ENCODE measurements at places on chromosomes 2 and 18. TPM values are rescaled to one million over a fixed set of nuclear protein-coding genes. Genes with fewer than 3 reads are reported as not detected.
A peak's percentile ranks its signal among the peaks of the same experiment; 100 is the strongest.

TTL gene
- 22.9 TPM for total RNA-seq

DNA sequence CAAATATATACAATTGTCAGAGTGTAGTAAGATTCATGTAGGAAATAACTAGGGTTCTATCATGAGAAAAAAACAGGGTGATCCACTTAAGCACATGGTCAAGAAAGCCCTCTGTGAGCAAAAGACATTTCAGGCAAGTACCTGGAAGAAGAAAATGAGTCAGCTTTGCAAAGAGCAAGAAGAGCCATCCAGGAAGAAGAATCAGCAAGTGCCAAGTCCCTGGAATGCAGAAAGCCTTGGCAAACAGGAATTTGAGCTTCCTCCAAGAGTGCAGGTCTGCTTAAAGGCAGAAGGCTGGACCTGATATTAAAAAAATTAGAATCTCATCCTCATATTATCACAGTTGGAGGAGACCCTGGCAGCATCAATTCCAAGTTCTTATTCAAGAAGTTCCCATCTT is 188.5 kb upstream of the CELF4 start:
- DNase-seq = no peak

TRIM43 gene
- not detected for total RNA-seq

DNA sequence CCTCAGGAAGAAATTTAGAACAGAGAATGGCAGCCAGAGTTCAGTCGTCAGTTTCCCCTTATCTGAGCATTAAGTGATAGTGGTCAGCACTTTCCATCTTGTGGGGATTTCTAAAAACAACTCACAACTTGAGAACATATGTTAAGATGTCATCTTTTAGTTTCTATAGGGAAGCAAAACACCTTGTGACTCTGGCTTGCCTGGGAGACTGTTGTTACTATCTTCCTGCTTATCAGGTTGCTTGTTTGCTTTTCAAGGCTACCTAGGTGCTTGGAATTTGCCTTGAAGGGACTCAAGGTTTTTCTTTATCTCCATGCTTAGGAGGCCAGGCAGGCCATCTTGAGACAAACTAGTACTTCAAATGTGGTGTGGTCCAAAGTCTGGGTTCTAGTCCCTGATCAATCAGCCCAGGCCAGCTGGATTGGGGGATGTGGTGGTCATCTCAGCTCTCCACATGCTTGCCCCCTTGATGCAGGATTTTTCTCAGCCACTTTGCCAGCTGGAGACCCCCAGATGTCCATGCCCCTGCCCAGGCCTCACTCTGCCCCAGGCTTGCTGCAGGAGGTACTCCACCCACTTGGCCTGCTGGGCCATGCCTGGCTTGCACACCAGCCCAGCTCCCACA is 125.9 kb downstream of the LYPD1 start:
- DNase-seq = peak; percentile 51

DNA sequence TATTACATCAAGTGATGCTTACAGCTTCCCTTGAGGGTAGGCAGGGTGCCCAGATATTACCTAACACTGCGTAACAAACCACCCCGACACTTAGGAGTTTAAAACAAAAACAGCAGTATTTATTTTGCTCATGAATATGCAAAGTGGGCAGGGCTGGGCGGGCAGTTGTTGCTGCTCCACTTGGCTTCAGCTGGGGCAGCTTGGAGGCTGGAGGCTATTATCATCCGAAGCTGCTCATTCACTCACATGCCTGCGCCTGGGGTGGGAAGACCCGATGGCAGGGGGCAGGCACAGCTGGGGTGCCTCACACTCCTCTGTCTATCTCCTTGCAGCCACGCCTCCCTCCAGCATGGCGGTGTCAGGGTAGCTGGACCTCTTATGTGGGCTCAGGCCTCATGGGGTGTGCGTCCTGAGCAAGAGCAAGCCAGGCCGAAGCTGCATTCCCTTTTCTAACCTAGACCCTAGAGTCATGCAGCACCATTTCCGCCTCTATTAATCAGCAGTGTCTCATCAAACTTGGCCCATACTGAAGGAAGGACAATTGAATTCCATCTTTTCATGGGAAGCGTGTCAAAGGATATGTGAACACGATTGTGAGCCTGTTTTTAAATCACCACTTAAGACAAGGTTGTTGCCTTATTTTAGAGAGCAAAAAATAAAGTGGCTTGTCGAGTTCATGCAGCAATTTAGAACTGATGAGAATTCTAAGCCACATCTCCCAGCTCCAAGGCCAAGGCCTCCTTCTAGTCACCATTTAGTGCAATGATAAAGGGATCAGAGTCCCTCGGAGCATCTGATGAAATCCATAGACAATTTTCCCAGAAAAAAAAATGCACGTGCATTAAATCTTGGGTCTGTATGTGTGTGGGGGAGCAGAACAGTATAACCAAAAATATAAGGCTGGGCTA is 54.9 kb downstream of the SDC1 start:
- DNase-seq = no peak

SLC11A1 gene
- total RNA-seq = 0.72 TPM

GRCh38 chr2:19722531-19722971 is 179.2 kb downstream of the TTC32 start:
- DNase-seq = no peak

- DNase-seq = no peak
Observed at GRCh38 chr2:37625796-37626571, 45.5 kb downstream of the CDC42EP3 start.

GRCh38 chr2:101200676-101201075 is 49.5 kb upstream of the TBC1D8 start:
- DNase-seq = no peak

GRP gene
- 2.6 TPM for total RNA-seq

DNA sequence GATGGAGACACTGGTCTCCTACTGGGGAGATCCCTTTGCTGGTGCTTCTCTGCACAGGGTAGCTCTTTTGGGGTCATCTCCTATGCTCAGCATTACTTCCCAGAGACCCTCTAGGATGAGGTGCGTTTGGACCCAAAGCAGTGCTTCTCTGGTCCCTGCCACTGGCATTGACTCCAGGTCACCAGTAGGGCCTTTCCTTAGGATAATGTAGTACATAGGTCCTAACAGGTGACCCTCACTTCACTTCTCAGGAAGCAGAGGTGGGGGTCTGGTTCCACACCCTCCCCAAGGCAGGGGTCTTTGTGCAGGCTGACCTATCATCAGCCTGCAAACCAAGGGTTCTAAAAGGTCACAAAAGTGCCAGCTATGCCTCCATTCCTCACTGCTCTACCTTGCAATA is 145.8 kb upstream of the HS6ST1 start:
- no peak for DNase-seq

GRCh38 chr2:151029406-151030157 is 232.1 kb downstream of the RBM43 start:
- no peak for DNase-seq

GRCh38 chr2:19141234-19142004 is 217.0 kb downstream of the OSR1 start:
- no peak for DNase-seq

- DNase-seq = no peak
Observed at GRCh38 chr2:199875400-199875799, 24.4 kb upstream of the FTCDNL1 start.

DNA sequence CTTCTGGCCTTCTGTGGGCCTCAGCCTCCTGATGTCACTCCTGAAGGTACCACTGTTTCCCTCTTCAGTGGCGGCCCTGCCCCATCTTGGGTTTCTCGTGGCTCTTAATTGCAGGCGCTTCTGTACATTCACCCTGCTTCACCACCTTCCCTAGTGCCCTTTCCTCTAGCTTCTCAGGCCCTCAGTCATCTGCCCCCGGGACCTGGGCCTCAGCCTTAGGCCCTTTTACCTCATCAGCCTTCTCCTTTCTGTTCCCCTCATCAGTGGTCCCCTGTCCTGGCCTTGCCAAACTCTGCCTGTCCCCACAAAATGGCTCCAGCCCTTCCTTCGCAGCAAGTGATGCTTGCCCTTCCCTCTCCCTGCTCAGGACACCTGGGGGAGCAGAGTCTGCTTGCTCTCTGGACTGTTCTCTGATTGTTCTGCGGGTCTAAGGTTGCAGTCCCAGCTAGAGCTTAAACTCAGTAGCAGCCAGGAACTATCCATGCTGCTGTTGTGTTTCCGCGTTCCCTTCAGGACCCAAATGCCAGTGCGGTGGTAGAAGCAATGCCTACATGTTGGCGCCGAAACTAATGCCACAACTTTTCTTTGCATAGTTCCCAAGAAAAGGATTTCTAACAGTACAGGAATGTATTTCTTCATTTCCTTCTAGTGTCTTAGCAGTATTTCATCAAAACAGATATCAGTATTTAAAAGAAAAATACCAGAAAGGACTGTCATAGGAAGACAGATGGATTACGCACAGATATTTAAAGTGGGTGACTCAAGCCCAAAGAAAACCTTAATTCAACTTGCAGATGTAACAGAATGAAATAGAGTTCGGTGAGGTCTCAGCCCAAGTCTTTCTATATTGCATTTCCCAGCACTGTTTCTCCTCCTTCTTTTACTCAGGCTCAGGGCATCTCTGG is 7.5 kb downstream of the ASB1 start:
- DNase-seq = no peak

DNA sequence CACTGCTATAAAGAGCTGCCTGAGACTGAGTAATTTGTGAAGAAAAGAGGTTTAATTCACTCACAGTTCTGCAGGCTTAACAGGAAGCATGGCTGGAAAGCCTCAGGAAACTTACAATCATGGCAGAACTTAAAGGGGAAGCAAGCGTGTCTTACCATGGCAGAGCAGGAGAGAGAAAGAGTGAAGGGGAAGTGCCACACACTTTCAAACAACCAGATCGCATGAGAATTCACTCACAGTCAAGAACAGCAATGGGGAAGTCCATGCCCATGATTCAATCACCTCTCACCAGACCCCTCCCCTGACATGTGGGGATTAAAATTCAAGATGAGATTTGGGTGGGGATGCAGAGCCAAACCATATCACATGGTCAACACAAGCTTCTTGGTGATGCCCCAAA is 34.7 kb upstream of the CDK5R2 start:
- DNase-seq = no peak

EFHD1 gene
- total RNA-seq = 4.2 TPM

EVA1A gene
- 30.8 TPM for total RNA-seq

CHRNG gene
- not detected for total RNA-seq

DNA sequence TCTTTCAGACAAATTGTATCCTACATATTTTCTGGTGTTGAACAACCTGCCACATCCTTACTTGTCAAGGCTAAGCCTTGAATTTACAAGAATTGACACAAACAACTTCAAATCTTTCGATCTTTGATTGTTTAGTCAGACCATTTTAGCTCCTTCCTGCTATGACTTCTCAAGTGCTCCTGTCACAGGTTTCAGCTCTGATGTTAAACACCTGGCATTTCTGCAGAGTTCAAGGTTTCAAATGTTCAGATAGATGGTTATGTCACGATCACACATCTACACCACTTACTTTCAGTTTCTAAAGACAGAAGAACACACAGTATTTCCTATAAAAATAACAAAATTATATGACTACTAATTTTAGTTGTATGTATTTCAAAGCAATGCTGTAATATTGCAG is 84.0 kb downstream of the RND3 start:
- DNase-seq = no peak

GRCh38 chr2:13481201-13481600 is 764.5 kb downstream of the TRIB2 start:
- no peak for DNase-seq

DNA sequence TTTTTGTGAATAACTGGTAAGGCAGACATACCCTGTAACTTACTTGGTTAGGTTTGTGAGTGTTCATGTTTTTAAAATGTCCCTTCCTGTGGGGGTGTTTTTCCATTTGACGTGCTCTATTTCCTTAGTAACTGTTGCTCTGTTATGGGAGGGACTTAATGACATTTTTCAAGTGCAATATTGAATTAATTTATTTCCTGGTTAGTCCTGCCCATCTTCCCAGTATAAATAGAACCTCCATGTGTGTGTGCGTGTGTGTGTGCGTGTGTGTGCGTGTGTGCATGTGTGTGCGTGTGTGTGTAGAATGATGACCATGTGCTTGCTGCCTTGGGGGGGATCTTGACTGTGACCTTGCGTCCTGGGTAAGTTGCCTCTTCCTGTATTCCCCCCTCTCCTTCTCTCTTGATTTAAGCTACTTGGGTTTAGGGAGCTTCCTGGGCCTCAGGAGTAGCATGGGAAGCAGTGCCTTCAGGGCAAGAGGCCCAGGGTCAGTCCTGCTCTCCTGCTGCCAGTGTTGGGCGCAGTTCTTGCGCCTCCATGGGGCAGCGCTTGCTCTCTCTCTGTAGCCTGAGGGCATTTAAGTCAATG is 163.9 kb downstream of the LDLRAD4 start:
- no peak for DNase-seq

DNA sequence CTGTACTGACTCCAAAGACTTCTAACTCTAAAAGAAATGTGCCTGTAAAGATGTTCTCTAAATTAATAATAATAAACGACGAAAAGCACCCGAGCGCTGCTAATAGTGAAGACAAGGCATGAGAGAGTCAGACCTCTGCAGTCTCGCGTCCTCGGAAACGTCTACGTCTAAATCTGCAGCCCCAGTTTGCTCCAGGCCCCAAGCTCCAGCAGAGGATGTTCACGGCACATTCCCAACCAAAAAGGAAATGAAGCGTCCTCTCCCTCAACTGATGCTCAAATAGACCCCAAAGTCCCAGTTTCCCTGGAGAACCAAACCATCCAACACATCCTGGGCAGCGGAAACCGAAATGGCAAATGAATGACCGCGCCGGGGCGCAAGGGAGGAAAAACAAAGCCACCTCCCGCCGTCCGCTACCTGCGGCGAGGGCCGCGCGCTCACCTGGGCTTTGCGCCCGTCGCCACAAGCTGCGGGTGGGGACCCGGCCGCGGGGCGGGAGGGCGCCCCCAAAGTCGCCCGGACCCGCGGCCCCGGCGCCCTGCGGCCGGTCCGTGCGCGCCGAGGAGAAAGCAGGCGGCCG is 47.1 kb upstream of the CCDC150 start:
- no peak for DNase-seq

DNA sequence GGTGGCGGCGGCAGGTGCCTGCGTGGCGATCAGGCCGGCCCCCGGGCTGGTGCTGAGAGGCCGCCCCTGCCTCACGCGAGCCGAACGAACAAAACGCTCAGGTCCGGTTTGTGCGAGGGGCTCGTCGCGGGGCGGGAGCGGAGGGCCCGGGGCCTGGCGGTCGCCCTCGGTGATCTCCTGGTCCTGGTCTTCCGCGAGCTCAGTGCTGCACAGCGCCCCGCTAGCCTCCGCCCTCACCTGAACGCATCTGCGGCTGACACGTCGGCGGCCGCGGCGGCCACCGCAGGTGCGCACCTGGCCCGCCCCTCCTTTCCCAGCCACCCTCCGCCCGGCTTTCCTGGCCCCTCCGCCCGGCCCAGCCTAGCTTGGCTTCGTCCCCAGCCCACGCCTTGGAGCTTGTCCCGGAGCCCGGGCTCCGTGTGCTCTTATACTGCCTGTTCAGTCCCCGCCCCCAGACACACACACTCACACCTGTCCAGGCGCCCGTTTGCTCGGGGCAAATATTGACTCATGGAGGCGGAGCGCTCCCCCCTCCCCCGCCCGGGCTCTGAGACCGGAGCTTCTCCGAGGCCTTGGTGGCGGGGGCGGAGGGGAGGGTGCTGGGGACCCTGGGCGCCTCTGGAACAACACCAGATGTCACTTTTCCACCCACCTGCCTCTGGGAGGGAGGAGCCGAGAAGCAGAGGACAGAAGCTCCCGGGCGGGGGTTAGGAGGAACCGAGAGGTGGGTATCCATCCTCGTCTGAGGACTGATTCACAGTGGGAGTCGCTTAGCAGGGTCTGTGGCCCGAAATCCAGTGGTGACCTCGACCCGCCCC is 8.6 kb upstream of the CRYBA2 start:
- DNase-seq = peak; percentile 95

NOSTRIN gene
- 19.1 TPM for total RNA-seq
